ENCODE measurements at places on chromosomes 3 and 15.

GRCh38 chr15:66184936-66185790 lies 68.4 kb downstream of the MEGF11 start:
- DNase-seq, result no peak

GRCh38 chr3:173886-174285 lies 22.7 kb upstream of the CHL1 start:
- no peak for DNase-seq

DNA sequence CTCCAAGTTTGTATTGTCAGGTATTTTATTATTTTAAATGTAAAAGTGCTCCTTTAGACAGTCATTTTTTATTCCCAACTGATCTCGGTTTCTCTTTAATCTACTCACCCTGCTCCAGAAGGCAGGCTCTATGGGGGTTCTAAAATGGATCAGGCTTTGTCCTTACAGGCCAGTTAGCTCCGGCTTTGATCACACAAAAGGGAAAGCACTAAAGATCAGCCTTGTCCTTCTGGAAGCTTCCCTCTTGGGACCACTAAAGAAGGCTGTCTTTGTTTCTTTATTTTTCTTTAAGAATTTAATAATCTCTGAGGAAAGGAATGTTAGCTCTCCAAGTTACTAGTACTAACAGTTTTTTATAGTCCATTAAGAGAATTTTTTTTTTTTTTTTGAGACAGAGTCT lies 560.5 kb upstream of the ZNF717 start:
- no peak for DNase-seq

DNA sequence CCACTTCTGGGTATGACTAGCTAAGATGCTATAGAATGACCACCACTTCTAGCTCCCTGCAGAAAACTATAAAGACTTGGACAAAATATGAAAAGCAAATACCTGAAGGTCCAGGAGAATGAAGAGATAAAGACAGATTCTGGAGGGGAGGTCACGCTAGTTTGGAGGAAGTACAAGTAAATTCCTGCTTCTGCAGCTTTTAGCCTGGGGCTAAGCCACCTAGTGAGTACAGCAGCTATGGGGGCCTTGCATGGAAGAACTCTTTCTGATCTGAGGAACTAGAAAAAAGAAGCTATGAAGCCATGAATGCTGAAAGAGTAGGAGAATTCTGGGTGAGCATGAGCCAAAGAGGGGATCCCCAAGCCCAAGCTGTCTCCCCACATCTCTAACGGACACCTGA lies 29.8 kb downstream of the NRG4 start:
- no peak for DNase-seq

DNA sequence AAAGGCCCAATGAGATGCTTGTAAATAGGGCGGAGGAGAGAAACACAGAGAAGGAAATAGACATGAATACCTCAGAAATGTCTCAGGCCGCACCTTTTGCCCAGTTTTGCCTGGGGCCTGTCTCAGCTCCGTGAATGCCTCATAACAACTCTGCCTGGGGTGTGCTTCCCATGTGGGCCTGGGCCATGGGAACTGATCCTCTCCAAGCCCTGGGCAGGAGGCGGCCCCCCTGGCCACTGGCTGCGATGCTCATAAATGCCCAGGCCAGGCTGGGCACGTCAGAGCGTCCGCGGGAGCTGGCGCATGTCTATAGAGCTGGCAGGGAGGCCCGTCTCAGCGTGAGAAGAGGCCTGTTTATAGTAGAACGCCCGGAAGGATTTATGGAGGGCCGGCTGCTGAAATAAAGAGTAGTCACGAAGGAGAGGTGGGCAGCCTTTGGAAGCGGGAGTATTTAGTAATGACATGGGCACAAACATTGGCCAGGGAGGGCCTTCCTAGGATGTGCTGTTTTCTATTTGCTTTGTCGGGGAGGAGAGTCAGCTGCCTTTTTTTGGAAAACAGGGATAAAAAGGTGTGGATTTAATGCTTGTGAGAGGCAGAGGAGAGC lies 85.9 kb upstream of the IGF1R start:
- no peak for DNase-seq

DNA sequence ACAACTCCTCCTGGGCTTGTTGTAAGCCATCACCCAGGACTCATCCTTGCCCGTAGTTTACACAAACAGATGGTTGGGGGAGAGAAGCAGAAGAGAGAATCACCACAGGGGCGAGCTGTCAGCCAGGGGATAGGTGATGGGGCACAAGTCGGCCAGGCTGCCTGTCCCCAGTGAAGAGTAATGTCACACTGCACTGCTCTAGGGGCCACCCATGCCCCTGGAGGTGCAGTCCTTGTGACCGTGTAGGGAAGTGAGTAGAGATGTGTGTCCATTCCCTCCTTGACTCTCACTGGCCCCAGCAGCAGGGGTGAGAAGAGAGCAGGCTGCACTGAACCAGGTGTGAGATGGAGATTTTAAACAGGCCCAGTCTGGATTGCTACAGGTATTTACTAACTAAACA lies 17.1 kb upstream of the PRSS50 start:
- no peak for DNase-seq

DNA sequence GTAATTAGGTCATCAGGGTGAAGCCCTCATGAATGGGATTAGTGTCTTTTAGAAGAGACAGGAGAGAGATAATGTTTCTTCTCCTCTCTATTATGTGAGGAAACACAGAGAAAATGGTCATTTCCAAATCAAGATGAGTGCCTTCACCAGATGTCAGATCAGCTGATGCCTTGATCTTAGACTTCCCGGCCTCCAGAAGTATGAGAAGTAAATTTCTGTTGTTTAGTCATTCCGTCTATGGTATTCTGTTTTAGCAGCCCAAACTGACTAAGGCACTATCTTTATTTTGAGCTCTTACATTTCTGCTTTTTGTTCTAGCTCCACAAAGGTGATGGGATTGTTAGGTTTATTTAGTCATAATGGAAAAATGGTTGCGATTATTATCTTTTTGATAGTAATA lies 273.2 kb upstream of the GADL1 start:
- DNase-seq, result no peak

DNA sequence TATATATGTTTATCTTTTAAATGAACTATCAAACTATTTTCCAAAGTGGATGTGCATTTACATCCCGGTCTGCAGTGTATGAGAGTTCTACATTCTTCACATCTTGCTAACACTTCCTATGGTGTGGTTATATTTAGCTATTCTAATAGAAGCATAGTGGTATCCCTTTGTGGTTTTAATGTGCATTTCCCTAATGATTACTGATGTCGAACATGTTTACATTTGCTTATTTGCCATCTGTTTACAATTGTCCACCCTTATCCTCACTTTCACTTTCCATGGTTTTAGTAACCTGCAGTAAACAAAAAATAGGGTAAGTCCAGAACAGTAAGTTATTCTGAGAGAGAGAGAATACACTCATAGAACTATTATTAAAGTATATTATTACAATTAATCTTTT lies 360.5 kb upstream of the NAALADL2 start:
- DNase-seq, result no peak

GRCh38 chr3:180420016-180420415 lies 181.9 kb upstream of the TTC14 start:
- no peak for DNase-seq

GRCh38 chr3:16841904-16842271 lies 42.9 kb upstream of the PLCL2 start:
- DNase-seq, result no peak

Measured in K562 (cell line).